GM23248 (cell line): ENCODE measurements at places on chromosomes 7 and 10. TPM values are rescaled to one million over a fixed set of nuclear protein-coding genes. Genes with fewer than 3 reads are reported as not detected.

GRCh38 chr7:66315192-66315591 lies 110.1 kb downstream of the TPST1 start:
- H3K4me3 ChIP-seq = no peak overlapping the region
- no peak for DNase-seq
- H3K4me1 ChIP-seq = no peaks in the 10 kb centered on the region
- no peaks in the 10 kb centered on the region for H3K27me3 ChIP-seq
- peaks cover 3% of the 10 kb centered on the region; the same call in 1 of the 2 replicates for H3K36me3 ChIP-seq

DNA sequence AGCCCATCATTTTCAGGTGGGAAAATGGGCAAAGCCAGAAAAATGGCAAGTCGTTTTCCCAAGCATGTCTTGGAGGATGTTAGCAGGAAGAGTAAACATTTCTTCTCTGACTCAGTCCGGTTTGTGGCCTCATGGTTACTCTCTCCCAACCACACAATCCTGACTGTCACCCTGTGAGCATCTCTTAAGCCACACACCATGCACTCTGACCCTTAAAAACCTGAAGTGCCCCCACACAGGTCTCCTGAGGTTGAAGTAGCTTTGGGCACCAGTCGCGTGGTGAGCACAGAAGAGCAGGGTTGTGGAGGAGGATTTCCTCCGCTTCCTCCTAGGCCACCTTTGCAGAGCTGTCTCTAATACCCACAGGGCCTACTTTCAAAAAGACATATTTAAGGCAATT lies 387.3 kb upstream of the NPVF start:
- no peak overlapping the region for H3K4me3 ChIP-seq
- H3K36me3 ChIP-seq = no peaks in the 10 kb centered on the region
- DNase-seq = no peak

The ACBD5 gene
- total RNA-seq = 22.3 and 25.0 TPM in 2 replicates

DNA sequence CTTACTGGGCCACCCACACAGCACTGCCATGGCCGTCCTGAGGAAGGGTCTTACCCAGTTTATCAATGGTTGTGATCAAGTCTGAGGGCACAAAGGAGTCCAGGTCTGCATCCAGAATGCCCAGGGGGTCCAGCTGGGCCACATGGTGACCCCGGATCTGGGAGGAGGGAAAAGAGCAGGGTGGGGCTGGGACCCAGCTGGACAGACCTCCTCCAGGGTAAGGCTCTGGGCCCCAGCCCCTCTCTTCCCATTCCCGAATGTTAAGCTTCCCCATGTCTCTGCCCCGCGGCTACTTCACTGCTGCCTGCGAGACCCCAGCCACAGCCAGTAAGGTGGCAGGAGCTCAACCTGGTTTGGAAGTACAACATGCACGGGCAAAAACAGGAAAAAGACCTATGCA lies 9.5 kb downstream of the OGDHL start:
- H3K27ac ChIP-seq = no peak overlapping the region
- no peak for DNase-seq
- peaks cover 30% of the 10 kb centered on the region for H3K27me3 ChIP-seq
- no peak overlapping the region for H3K4me3 ChIP-seq

DNA sequence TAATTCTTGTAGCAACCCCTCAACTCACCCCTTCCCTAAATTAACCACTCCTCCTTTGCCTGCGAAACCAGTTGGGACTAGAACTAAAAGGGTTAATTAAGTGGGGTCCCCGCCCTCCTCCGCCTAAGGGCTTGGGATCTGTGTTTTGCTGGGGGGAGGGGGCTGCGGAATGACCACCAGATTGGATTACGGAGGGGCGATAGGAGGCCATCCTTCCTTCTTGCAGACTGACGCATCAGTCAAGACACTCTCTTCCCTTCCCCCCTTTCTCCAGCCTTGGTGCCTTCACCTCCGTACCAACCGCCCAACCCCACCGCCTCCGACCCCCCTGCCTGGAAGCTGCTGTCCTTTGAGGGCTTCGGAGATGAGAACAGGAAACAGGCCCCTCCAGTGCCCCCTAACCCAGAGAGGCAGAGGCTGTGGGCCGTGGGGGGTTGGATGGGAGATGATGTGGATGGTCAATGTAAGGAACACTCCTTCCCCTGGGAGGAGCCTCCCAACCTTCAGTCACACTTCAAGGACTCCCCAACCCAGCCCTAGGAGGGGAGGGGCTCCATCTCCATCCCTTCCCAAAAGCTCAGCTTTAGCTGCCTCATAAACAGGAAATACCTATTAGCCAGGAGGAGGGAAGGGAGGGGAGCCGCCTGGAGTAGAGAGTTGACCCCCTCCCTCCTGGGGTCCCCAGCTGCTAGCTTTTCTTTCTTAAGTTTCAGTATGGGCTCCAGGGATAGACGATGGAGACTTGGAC lies 997 bp upstream of the LDB1 start:
- peaks cover 39% of the 10 kb centered on the region for H3K4me1 ChIP-seq
- peak overlapping the region; percentile 87 for H3K27ac ChIP-seq
- H3K36me3 ChIP-seq = no peaks in the 10 kb centered on the region
- peak overlapping the region; percentile 91 for H3K4me3 ChIP-seq
